Hair follicle dermal papilla cell (primary cell): ENCODE measurements at places on chromosomes 1 and 21. TPM values are rescaled to one million over a fixed set of nuclear protein-coding genes. Genes with fewer than 3 reads are reported as not detected.

Gene XCL2
- not detected in 2 replicates for total RNA-seq

Gene KRTAP12-1
- total RNA-seq: not detected in 2 replicates

Gene DCST1
- not detected in 2 replicates for total RNA-seq

Gene ST3GAL3
- 20.6 and 21.0 TPM in 2 replicates for total RNA-seq

Gene G0S2
- 0.85 and 3.1 TPM in 2 replicates for total RNA-seq

Gene SPRR5
- not detected in 2 replicates for total RNA-seq

Gene HSD3B2
- not detected in 2 replicates for total RNA-seq

Gene DCST2
- not detected in 2 replicates for total RNA-seq

Gene SPRR2F
- total RNA-seq: not detected in 2 replicates

Gene CHI3L1
- 2.7 and 11.0 TPM in 2 replicates for total RNA-seq

Gene PPIAL4G
- total RNA-seq: not detected in 2 replicates

Gene PTGER3
- total RNA-seq: 6.5 and 14.8 TPM in 2 replicates

Gene KCNN3
- total RNA-seq: not detected in 2 replicates

Gene VTCN1
- not detected in 2 replicates for total RNA-seq
